Hindlimb muscle (tissue), 1 donor: ENCODE measurements at places on chromosomes 3 and 15.

DNA sequence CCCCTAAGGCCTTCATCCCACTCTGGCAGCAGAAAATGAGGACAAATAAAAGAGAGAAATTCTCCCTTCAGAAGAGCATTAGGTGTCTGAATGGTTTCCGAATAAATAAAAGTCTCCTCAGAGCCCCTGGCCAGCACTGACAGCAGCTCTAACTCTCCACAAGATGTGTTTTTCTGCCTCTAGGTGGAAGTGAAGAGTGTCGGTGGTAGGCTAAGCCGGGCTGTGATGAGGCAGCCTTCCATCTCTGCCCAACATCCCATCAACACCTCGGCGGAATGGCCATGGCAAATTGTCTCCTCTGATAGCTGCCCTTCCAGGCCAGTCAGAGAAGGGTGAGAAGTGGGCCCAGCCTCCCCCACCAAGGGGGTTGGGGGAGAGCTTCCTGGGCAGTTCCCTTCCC is 6.3 kb upstream of the CACNA2D2 start:
- DNase-seq, result no peak

- no peak for DNase-seq
Observed at GRCh38 chr15:73715417-73715816, 31.2 kb downstream of the CD276 start.

GRCh38 chr3:160801386-160802118 is 45.5 kb downstream of the PPM1L start:
- no peak for DNase-seq

- peak; percentile 50 for DNase-seq
Observed at GRCh38 chr3:35908366-35909232, 269.3 kb downstream of the ARPP21 start.

DNA sequence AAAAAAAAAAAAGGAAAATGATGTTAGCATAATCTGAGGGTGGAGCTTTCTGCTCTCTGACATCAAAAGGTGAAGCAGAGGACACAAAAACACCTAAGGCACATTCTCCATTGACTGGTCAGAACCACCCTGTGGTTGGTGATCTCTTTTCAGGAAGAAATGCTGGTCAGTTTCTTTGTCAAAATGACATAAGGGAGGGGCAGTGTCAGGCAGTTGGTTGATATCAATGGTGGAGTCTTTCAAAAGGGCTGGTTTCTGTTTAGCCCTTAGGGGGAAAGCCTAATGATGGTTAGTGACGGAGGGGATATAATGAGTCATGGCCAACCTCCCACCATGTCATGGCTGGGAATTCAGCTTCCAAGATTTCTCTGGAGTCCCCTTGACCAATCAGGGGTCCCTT is 185.9 kb upstream of the GBE1 start:
- DNase-seq, result no peak

- no peak for DNase-seq
Observed at GRCh38 chr15:73303636-73304035, 65.1 kb downstream of the HCN4 start.

DNA sequence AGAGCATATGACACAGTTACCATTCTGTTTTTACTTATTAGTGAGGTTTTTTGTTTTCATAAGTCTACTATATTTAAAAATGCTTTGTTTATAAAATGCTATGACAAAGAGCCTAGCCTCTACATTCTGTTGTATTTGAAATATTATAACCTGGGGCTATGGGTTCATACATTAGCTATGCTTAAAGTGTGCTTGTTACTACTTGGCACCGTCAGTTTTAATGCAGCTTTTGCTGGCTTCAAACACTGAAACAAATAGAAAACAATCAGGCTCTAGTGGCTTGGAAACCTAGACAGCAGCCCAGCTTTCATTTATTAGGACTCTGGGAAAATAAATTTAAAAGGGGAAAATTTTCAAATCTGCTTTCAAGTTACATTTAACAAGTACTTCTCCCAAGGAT is 635.9 kb downstream of the CADM2 start:
- no peak for DNase-seq

DNA sequence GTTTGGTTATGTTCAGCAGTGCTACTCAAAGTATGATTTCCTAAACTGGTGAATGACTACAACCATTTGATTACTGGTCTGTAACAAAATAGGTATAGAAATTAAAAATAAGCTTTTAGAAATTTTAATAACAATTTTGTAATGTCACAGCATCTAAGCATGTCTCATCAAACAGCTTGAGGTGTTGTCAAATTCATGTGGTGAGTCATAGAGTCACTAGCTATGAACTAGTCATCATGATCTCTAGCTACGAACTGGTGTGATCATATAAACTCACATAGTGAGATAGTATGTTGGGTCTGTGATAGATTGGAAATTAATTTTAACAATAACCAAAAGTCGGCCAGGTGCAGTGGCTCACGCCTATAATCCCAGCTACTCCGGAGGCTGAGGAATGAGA is 213.9 kb upstream of the RBMS3 start:
- no peak for DNase-seq

- DNase-seq, result no peak
Observed at GRCh38 chr15:85625856-85626255, 168.9 kb downstream of the KLHL25 start.

- no peak for DNase-seq
Observed at GRCh38 chr3:42042747-42043098, 48.4 kb upstream of the TRAK1 start.

DNA sequence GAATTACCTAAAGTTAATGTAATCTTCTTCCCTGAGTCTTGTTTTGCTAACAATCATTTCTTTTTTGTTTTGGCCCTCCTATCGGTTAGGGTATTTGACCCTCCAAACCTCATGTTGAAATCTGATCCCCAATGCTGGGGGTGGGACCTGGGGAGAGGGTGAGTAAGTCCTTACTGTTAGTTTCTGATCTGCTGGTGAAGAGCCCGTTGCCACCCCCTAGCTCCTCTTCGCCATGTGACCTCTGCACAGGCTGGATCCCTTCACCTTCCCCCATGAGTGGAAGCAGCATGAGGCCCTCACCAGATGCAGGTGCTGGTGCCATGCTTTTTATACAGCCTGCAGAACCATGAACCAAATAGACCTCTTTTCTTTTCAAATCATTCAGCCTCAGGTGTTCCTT is 62.8 kb upstream of the ADCY5 start:
- no peak for DNase-seq

DNA sequence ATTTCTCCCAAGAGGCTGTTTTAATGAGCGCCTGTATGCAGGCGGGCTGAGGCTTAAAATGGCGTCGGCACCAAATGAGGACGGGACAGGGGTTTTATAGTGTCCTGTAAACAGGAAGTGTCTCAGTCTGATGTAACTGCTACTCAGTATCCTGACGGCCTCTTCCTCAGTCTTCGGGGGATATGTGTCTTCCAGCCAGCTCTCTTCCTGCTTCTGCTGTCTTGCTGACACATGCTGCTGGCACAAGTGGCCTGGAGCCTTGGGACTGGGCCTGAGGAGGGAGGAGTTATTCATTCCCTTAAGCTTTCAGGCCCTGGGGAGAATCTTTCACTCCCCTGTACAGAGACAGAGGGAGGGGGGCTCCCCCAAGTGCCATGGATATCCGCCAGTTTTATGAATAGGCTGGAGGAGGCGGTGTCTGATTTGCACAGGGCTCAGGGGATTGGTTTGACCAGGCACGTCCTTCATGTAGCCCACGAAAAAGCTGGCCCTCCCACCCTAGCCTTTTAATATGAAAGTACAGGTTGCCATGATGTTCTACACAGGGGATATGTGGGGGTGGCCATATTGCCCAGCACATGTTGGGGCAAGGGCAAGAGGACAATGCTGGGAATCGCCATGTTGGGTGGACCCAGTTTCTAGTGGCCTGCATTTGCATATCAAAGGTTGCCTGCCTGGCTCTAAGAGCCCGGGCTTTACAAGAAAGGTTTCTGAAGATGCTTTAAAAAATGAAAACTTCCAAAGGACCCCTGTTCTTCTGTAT is 19.9 kb downstream of the NDUFB4 start:
- no peak for DNase-seq

GRCh38 chr3:7518456-7518855 is 657.5 kb downstream of the GRM7 start:
- DNase-seq, result peak; percentile 13

DNA sequence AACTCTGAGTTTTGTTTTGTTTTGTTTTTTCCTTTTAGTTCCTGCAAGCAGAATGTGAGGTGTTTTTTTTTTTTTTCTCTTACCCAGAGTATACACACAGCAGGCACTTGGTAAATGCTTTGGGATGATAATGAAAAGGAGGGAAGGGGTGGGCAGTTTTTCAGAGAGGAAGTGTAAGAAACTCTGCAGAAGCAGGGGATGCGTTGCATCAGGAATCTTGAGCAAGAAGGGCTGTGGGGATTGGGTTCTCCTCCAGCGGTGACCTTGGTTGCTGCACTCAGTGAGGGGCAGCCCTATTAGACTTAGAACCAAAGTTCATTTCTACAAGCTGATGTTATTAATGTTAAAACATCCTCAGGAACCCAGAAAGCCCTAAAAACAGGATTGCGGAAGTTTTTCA is 32.2 kb upstream of the TMEM158 start:
- DNase-seq, result no peak

DNA sequence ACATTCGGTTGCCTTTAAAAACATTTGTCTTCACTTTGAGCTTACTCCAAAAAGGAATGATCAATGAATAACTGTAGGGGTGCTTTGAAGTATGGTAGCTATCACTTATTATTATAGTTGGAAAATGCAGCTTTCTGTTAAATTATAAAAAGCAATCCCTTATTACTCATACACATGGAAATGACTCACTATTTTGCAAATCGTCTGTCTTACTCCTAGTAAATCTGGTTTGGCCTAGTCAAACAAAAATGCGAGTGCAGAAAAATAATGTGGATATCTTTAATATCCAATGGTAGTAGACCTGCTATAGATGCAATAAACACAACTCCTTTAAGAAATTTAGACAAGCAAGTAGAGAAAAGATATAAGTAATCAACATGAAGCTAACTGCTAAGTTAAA is 112.5 kb downstream of the ZIC1 start:
- DNase-seq, result no peak

DNA sequence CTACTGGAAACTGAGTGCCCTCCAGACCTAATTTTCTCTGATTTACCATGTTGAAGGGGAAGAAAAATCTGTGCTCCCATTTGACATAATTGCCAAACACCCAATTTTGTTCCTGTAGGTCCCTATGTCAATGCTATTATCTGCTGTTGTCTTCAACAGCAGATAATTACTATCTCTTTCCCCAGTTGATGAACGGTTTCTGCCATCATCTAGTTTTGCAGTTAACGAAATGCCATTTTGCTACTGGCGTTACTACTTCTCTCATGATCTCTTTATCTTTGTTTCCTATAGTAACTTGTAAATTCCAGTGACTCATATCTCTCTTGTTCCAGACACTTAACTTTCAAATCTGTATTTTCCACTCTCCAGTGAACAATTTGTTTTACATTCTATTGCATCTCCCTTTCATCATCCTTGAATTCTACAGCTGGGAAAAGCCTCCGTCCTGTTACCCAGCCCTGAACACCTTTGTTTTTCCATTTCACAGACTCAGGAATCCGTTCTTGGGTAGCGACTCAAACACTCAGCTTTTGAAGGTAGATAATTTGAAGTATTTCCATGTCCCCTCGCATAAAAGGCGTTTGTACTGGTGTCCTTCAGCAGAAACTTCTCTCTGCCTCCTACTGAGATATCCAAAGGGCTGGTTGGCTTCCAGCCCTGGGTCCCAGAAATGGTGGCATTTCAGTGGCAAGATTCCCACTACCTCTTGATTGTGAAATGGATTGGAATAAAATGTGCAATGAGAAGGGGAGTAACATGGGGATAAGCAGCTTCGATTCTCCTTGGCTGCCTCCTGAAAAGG is 111.7 kb downstream of the FOXB1 start:
- DNase-seq, result no peak

DNA sequence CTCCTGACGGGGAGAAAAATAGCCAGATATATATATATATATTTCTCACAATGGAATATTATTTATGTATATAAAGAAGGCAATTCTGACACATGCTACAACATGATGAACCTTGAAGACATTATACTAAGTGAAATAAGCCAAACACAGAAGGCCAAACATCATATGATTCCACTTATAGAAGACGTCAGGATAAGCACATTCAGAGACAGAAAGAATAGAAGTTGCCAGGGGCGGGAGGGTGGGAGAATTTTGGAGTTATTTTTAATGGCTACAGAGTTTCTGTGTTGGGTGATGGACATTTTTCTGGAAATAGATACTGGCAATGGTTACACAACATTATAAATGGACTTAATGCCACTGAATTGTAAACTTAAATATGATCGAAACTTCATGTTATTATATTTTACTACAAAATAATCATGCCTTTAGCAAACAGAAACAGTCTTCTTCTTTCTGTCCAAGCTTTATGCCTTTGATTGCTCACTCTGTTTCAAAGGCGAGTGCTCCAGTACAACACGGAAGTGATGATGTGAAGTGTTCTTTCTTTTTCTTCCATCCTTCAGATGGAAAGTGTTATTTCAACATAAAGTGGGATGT is 514.0 kb downstream of the OCA2 start:
- DNase-seq, result no peak

GRCh38 chr3:151630938-151631441 is 102.7 kb upstream of the AADACL2 start:
- peak; percentile 56 for DNase-seq

DNA sequence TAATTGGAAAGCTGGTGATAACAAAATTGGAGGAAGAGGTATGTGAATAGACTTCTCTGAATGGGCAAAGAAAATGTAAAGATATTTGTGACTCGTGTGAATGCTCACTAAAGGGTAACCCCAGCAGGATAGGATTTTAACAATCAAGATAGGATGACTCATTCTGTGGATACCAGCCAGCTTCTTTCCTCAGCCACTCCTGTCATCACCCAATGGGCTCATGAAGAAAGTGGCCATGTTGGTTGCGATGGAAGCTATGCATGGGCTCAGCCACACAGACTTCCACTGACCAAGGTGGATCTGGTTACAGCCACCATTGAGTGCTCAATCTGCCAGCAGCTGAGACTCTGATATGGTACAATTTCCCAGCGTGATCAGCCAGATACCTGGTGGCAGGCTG is 40.9 kb downstream of the STRIT1 start:
- no peak for DNase-seq

- DNase-seq, result no peak
Observed at GRCh38 chr3:188948997-188949389, 222.8 kb upstream of the TPRG1 start.

GRCh38 chr3:120569222-120570057 is 26.7 kb upstream of the NDUFB4 start:
- DNase-seq, result no peak

DNA sequence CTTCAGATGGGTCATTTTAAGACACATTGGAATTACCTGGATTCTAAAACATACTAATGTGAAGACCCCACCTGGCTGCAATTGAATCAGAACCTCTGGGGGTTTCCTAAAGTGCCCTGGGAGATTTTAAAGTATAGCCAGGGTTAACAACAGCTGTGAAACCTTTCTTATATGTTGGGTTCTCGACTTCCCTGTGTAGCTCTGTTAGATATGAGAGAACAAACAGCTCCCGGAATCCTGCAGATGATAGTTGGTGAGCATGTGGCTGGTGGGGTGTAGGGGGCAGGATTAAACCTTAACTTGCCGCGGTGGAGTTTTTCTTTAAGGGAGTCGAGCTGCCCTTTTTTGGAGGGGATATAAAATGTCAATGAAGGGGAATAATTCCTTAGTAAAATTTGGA is 12.1 kb downstream of the PLCL2 start:
- DNase-seq, result no peak
